Activated CD4-positive, alpha-beta memory T cell treated with anti-CD3 and anti-CD28 coated beads, Interleukin-2, amount 10 ng/mL, durations not matched to agents 7 days and 5 days (primary cell): ENCODE measurements at places on chromosomes 7 and 10. TPM values are rescaled to one million over a fixed set of nuclear protein-coding genes. Genes with fewer than 3 reads are reported as not detected.

GRCh38 chr10:89213191-89213808 is 6.2 kb upstream of the CH25H start:
- no peaks in the 10 kb centered on the region for H3K36me3 ChIP-seq
- H3K27me3 ChIP-seq: peaks cover 25% of the 10 kb centered on the region
- no peak overlapping the region for H3K27ac ChIP-seq
- no peak for DNase-seq

DNA sequence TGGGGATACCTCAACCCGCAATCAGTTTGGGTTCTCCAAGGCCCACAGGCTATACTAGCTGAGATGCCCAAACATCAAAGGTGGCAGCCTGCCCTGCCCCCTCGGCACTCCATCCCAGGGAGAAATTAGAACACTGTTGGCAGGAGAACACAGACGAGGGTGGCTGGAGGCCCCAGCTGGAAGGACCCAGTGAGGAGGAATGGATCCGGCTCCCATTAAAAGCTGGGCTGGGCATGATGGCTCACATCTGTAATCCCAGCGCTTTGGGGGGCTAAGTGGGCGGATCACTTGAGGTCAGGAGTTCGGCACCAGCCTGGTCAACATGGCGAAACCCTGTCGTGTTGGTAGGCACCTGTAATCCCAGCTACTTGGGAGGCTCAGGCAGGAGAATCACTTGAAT is 199.9 kb upstream of the GNAI1 start:
- no peaks in the 10 kb centered on the region for H3K27me3 ChIP-seq
- no peaks in the 10 kb centered on the region for H3K4me1 ChIP-seq
- DNase-seq: no peak
- H3K27ac ChIP-seq: no peak overlapping the region
- H3K4me3 ChIP-seq: no peak overlapping the region

DNA sequence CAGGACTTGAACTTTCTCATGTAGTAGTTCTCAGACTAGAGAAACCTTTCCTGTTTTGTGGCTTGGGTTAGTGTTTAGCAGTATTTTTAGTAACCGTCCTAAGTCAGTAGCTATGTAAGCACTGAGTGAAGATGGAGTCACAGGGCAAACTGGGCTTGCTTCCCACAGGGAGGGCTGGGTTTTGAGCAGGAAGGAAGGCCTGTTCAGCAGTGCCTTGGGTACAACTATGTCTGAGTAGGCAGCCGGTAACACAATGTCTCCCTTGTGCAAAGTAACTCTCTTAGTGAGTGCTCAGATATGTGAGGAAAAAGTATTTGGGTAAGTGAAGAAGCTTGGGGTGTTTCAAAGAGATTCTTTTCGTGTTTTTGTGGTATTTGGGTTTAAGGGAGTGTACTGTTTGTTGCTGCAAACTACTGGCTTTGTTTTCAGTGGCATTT is 96.4 kb downstream of the CCSER2 start:
- DNase-seq: no peak
- H3K4me1 ChIP-seq: peaks cover 12% of the 10 kb centered on the region
- H3K27ac ChIP-seq: peak overlapping the region; percentile 47
- peaks cover 49% of the 10 kb centered on the region for H3K36me3 ChIP-seq

DNA sequence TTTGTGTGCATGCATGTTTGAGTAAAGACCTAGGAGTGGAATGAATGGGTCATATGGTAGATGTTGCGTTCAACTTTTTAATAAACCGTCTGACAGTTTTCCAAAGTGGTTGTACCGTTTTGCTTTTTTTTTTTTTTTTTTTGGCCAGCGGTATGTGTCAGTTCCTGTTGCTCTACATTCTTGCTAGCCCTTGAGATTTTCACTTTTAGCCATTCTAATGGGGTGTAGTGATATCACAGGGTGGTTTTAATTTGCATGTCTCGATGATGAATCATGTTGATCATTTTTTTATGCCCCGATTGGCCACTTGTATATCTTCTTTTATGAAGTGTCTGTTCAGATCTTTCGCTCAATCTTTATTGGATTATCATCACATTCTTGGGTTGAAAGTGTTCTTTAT is 320.7 kb downstream of the CAMK1D start:
- DNase-seq: no peak
- no peak overlapping the region for H3K4me3 ChIP-seq
- peaks cover 5% of the 10 kb centered on the region for H3K36me3 ChIP-seq
- H3K27me3 ChIP-seq: no peaks in the 10 kb centered on the region
- no peaks in the 10 kb centered on the region for H3K4me1 ChIP-seq

- no peak overlapping the region for H3K4me3 ChIP-seq
- H3K4me1 ChIP-seq: no peaks in the 10 kb centered on the region
- no peaks in the 10 kb centered on the region for H3K36me3 ChIP-seq
These were observed 242.8 kb downstream of the GLI3 start for GRCh38 chr7:41994036-41994745.

- H3K4me3 ChIP-seq: no peak overlapping the region
- no peak for DNase-seq
- no peak overlapping the region for H3K27ac ChIP-seq
- H3K27me3 ChIP-seq: no peaks in the 10 kb centered on the region
- H3K4me1 ChIP-seq: peaks cover 15% of the 10 kb centered on the region
These were observed 39.2 kb downstream of the LDB3 start for GRCh38 chr10:86707505-86707904.

DNA sequence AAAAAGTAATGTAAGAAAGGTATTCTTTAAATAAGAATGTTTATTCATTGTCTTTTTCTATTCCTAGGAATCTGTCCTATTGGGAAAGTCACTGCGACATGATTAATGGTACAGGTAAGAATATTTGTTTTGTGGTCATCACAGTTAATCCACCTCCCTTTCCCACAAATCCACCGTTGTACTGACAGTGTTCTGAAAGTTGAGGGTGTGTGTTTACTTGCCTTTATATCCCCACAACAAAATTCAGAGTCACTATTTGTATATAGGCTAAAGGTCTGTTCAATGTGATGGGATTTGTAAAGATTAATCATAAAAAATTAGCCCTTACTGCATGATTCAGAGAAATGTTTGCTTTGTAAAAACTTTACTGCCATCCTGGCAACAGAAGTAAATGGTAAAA is 27.9 kb downstream of the CD36 start:
- no peak for DNase-seq
- H3K36me3 ChIP-seq: no peaks in the 10 kb centered on the region
- no peak overlapping the region for H3K27ac ChIP-seq
- H3K4me1 ChIP-seq: no peaks in the 10 kb centered on the region
- no peaks in the 10 kb centered on the region for H3K27me3 ChIP-seq

The OPN4 gene
- total RNA-seq: not detected

The RHOBTB1 gene
- total RNA-seq: not detected

The OR6V1 gene
- not detected for total RNA-seq

The TMEM140 gene
- total RNA-seq: 37.1 TPM
